HepG2 (cell line): ENCODE measurements at places on chromosomes 12 and 14. TPM values are rescaled to one million over a fixed set of nuclear protein-coding genes. Genes with fewer than 3 reads are reported as not detected.

DNA sequence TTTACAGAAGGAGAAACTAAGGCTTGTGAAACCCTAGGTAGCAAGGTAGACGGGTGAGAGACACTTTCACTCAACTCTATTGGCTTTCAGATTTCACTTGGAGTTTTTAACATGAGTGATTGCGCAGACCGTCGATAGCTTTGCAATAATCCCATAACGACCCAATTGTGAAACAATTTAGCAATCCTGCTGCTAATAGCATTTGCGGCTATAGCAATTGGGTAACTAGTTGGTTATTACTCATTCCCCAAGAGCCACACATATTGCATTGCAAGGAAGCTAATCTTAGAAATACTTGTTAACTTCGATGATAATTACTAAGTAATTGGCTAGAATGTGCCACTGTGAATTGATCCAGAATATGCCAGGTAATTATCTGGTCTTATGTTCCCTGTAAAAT, 159.9 kb upstream of the NOS1 start:
- no peak overlapping the region for H3K4me3 ChIP-seq
- peaks cover 9% of the 10 kb centered on the region; the same call in 1 of the 3 replicates for H3K27me3 ChIP-seq
- H3K36me3 ChIP-seq: no peaks in the 10 kb centered on the region
- H3K4me1 ChIP-seq: peaks cover 17% of the 10 kb centered on the region

DNA sequence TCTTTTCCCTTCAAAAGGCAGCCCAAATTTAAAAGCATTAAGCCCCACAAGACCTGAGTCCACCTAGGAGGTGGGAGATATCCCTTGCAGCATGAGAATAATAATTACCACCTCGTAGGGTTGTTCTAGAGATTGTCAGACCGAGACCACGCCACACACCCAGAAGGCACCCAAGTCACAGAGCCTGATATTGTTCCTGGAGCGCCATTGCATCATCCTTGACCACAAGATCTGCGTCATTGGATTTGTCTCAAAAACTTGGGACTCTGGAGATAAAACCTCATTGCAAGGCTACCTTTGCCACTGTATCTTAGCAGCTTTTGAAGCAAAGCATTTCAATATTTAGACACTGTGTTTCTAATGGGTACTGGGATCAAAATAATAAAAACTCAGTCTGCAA, 29.4 kb upstream of the PPP2R5C start:
- H3K27me3 ChIP-seq: peaks cover 2% of the 10 kb centered on the region; the same call in 1 of the 2 replicates
- H3K4me3 ChIP-seq: no peak overlapping the region
- no peaks in the 10 kb centered on the region for H3K36me3 ChIP-seq
- H3K27ac ChIP-seq: peak overlapping the region; percentile 83
- DNase-seq: no peak
- peaks cover 86% of the 10 kb centered on the region for H3K4me1 ChIP-seq

- no peaks in the 10 kb centered on the region for H3K36me3 ChIP-seq
- no peak overlapping the region for H3K27ac ChIP-seq
- no peaks in the 10 kb centered on the region for H3K4me1 ChIP-seq
- peaks cover 2% of the 10 kb centered on the region for H3K27me3 ChIP-seq
Measured at GRCh38 chr12:3458041-3458440, 33.0 kb upstream of the PRMT8 start.

DNA sequence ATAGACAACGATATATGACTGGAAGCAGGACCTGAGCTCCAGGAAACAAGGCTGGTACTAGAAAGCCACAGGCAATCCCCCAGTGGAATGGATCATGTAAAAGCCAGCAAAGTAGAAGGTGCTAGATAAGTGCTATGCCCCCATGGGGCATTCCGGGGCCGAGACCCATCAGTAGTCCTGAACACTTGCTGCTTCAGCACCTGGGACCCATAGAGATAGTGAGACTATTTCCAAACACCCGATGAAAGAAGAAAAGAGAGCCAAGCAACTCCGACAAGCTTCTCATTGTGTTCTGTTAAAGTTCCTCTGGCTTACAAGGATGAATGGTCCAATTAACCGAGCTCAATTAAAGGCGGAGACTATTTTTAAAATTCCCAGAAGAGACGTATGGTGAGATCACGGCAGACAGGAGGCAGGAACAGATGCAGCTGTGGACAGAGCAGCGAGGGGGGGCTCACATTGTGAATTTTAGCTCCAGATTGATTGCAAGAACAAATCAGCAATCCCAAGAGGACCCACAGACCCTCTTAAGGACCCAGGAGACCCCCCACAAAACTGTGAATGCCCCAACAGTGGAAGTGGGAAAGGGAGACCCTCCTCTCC, 142.5 kb upstream of the OVCH1 start:
- peak overlapping the region; percentile 60 for H3K4me3 ChIP-seq
- DNase-seq: no peak
- H3K27me3 ChIP-seq: no peaks in the 10 kb centered on the region
- peaks cover 8% of the 10 kb centered on the region for H3K4me1 ChIP-seq
- H3K36me3 ChIP-seq: no peaks in the 10 kb centered on the region

DNA sequence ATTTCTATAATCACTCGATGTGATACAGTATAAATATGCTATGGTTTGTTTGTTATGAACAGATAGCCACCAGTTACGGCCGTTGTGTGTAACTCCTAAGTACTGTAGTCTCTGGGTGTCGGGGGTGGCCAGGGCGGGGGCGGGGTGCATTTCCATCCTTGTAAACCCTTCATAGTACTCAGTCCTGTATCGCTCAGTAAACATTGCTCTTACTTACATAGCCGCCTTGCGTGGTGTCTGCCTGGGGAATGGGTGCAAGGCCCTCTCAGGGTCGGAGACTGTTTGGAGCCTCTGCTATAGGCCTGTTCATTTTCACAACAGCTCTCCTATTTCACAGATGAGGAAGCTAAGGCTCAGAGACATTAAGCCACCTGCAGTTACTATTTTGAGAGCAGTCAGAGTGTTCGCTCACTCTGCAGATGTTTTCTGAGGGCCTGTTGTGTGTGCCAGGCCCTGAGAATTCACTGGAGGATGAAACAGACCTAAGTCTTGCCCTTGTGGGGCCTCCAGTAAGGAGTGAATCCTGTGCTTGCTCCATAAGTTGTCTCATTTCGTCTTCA, 42.5 kb downstream of the JDP2 start:
- no peaks in the 10 kb centered on the region for H3K4me1 ChIP-seq
- H3K27ac ChIP-seq: no peak overlapping the region
- no peak for DNase-seq
- H3K36me3 ChIP-seq: peaks cover 44% of the 10 kb centered on the region
- no peak overlapping the region for H3K4me3 ChIP-seq
- no peaks in the 10 kb centered on the region for H3K27me3 ChIP-seq

- no peak overlapping the region for H3K27ac ChIP-seq
- H3K4me1 ChIP-seq: no peaks in the 10 kb centered on the region
- no peaks in the 10 kb centered on the region for H3K27me3 ChIP-seq
- DNase-seq: no peak
- no peak overlapping the region for H3K4me3 ChIP-seq
Measured at GRCh38 chr14:92666251-92666650, 82.2 kb downstream of the LGMN start.

DNA sequence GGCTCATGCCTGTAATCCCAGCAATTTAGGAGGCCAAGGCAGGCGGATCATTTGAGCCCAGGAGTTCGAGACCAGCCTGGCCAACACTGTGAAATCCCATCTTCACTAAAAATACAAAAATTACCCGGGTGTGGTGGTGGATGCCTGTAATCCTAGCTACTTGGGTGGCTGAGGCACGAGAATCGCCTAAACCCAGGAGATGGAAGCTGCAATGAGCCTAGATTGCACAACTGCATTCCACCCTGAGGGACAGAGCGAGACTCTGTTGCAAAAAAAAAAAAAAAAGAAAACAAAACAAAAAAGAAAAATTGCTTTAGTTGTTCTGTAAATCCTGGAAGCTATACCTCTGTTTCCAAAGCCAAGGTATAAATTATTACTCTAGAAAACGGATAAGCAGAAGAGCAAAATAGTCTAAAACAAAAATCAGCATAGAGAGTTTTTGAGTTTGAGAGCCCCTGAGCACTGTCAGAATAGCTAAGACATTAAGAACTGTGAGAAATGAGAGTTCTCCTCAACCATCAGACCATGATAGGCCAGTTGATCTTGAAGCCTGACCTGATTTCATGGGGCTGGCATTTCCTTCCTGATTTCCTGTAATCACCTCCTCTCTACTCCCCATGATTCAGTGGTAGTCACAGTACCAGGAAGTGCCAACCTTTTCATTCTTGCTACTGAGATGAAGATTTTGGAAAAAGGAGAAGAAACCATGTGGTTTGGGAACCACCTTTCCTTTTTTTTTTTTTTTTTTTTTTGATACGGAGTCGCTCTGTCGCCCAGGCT, 31.7 kb downstream of the ATP2A2 start:
- H3K36me3 ChIP-seq: peaks cover 31% of the 10 kb centered on the region
- H3K27me3 ChIP-seq: no peaks in the 10 kb centered on the region
- H3K27ac ChIP-seq: peak overlapping the region; percentile 35
- DNase-seq: no peak
- peaks cover 67% of the 10 kb centered on the region for H3K4me1 ChIP-seq

DNA sequence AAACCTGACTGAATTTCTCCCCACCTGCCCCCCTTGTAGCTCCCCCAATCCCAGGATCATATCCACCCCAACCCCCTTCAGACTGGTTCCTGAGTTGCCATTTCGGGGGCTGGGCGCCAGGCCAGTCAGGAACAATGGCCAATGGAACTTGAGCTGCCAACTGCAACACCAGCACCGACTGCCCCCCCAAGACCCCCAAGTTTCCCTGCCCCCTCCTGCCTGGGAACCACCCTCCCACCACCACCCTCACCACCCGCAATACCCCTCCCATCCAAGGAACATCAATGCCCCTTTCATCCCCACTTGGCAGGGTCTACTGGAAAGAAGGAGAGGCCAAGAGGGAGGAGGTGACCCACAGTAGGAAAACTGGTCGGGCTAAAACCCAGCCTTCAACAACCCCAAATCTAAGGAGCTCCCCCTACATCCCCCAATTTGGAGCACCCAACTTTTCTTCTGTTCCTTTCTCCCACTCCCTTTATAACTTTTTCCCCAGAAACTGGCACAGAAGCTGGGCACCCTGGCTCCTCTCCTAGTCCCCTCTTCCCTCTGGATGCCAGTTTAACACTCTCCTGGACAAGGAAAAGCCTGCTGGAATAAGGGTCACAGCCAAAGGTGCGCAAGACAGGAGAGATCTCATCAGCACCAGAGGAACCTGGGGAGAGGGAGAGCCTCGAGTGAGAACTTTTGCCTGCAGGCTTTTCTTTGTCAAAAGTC, 1.6 kb upstream of the NDRG2 start:
- peaks cover 50% of the 10 kb centered on the region for H3K4me1 ChIP-seq
- DNase-seq: no peak
- no peak overlapping the region for H3K4me3 ChIP-seq
- H3K27ac ChIP-seq: peak overlapping the region; percentile 16
- H3K27me3 ChIP-seq: no peaks in the 10 kb centered on the region; the same call in 2 of the 3 replicates
- H3K36me3 ChIP-seq: peaks cover 9% of the 10 kb centered on the region; the same call in 2 of the 3 replicates

GRCh38 chr12:106863189-106863588, 88.7 kb downstream of the RIC8B start:
- no peak overlapping the region for H3K27ac ChIP-seq
- H3K4me3 ChIP-seq: no peak overlapping the region
- H3K27me3 ChIP-seq: no peaks in the 10 kb centered on the region
- DNase-seq: no peak
- peaks cover 1% of the 10 kb centered on the region; the same call in 1 of the 2 replicates for H3K36me3 ChIP-seq
- H3K4me1 ChIP-seq: peaks cover 23% of the 10 kb centered on the region

DNA sequence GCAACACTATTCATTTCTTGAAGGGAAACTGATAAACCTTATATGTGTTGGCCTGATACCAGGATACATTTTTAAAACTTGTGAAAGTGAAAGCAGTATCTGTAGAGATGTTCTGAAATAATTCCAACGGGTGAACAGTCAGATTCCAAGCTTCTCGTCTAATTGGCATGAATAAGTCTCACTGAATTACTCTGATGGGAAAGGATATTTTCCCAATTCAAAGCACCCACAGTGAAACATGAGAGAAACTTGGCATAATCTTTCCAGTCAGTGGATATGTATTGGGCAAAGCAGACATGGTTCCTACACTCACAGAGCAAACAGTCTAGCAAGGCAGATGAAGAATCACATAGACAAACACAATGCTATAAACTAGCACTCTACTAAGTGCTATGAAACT, 413.1 kb downstream of the MED13L start:
- DNase-seq: no peak
- no peaks in the 10 kb centered on the region for H3K36me3 ChIP-seq
- H3K27ac ChIP-seq: no peak overlapping the region
- H3K4me1 ChIP-seq: no peaks in the 10 kb centered on the region
- H3K4me3 ChIP-seq: no peak overlapping the region

DNA sequence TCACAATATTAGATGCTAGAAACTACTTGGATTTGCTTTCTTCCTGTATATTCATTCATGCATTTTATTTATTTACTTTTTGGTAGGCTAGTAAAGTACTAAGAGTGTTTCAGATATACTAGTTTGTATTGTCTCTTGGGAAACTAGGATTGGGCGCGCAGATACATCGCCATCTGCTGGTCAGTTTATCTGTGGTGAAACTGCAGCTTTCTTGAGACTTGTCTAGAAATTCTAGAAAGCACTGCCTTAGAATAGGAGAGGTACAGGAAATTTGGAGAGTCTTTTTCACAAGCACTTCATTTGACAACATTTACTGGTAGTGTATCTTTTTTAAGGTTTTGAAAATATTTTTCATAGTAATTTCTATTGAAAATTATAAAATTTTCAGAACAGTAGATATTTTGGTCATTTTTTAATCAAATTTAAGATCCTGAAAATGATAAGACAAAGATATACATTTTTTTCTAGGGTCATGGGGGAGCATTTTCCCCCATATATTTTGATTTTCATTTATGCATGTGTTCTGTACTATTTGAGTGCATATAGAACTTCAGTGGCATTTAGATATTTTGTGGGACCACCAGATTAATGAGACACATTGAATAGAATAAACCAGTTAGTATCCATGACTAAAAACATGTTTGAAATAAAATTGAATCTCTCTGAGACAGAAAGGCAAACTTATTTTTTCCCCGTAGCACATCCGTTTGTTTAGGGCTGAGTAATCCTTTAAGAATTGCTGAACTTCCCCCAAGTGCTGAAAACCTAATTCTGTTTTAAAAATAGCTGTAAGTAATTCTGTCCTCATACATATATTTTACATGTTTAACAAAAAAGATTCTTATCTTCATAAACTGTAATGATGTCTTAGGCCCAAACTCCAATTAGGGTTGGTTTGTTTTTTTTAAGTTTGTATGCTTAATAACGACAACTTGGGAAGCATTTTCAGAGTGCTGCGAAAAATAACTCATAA, 44.5 kb downstream of the SLC38A6 start:
- no peaks in the 10 kb centered on the region for H3K36me3 ChIP-seq
- no peak overlapping the region for H3K27ac ChIP-seq
- H3K4me3 ChIP-seq: no peak overlapping the region
- peaks cover 10% of the 10 kb centered on the region; the same call in 1 of the 2 replicates for H3K4me1 ChIP-seq
- H3K27me3 ChIP-seq: no peaks in the 10 kb centered on the region

DNA sequence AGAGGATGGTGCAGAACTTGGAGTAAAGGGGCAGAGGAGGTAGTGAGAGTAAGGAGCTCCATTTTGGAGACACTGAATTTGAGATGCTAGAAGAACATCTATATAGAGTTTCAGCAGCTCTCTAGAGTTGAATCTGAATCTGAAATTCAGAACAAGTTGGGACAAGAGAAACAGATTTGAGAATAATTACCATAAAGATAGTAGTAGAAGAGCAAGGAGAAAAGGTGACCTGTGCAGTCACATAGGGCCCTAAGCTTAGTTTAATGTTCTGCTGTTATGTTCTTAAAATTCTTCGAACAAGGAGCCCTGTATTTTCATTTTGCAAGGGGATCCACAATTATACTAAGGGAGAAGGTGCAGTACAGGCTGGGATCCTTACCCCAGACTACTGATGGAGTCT, 7.4 kb downstream of the REM2 start:
- H3K4me3 ChIP-seq: no peak overlapping the region
- H3K4me1 ChIP-seq: peaks cover 2% of the 10 kb centered on the region; the same call in 1 of the 2 replicates
- H3K36me3 ChIP-seq: no peaks in the 10 kb centered on the region

Gene RASSF8
- polyA plus RNA-seq: 0.54 and 0.82 TPM in 2 replicates

Gene PAX9
- 0.03 TPM in 2 replicates for polyA plus RNA-seq

Gene PYM1
- polyA plus RNA-seq: 40.7 and 44.0 TPM in 2 replicates
